ENCODE measurements at places on chromosomes 1 and 21.

GRCh38 chr1:54314696-54315095 lies 91.5 kb downstream of the SSBP3 start:
- DNase-seq, result no peak

DNA sequence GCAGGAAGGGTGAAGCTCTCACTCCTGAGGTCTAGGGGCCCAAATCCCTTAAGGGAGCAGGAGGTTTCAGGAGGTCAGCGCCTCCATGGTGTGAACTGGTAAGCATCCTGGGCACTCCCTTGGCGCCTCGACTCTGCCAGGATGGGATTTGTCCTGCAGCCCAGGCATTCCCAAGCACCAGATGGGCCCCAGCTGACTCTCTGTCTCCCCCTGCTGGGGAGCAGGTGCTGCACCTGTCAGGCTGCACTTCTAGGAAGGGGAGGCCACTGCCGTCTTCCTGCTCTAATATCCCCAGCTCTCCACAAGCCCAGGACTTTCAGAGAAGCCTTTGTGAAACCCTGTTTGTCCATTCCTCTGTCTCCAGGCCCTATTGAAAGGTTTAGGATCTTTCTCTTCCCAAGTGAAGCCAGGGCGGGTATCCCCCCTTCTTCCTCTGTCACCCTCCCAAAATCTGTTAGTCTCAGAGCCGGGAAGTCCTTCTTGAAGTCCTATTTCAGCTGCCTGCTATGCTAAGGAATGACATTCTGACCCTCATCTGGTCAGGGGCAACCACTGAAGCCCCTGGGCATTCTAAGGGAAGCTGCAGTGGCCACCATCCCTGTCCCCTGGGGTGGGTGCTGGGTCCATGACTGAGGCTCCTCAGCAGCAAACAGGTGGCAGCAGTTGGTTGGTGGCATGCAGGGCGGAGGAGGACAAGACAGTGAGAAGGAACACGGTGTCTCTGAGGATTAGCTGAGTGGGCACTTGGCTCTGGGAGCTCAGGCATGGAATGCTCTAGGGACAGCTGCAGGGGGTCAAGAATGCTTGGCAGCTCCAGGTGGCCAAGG lies 3.2 kb downstream of the MYBPH start:
- peak; percentile 65 for DNase-seq

DNA sequence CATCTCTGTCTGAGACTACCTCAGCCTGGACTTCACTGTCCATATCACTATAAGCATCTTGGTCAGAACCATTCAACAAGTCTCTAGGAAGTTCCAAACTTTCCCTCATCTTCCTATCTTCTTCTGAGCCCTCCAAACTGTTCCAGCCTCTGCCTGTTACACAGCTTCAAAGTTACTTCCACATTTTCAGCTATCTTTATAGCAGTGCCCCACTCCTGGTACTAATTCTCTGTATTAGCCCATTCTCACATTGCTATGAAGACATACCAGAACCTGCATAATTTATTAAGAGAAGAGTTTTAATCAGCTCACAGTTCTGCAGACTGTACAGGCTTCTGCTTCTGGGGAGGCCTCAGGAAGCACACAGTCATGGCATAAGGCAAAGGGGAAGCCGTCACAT lies 15.7 kb upstream of the DPH5 start:
- DNase-seq, result no peak

GRCh38 chr1:94792473-94793295 lies 27.5 kb upstream of the SLC44A3 start:
- DNase-seq, result no peak
